Stimulated activated CD8-positive, alpha-beta memory T cell treated with anti-CD3 and anti-CD28 coated beads, Interleukin-4, amount 100 ng/mL, for 4 hours (primary cell): ENCODE measurements at places on chromosomes 2 and 18.

DNA sequence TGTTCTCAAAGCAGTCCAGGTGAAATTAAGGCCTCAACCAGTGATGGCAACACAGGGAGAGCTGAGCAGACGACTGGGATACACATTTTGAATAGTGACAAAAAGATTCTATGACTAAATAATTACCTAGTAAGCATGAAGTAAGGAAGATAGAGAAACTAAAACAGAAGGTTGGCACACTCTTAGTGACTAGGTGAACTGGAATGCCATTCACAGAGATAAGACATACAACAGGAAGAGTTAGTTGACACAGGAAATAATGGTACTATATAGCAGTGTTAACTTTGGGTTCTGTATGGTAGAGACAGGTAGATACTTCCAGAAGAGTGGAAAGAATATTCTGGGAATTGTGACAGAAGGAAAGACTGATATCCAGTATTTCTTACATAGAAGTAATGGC is 181.8 kb upstream of the NT5C1B start:
- no peak for DNase-seq

- no peak for DNase-seq
These were observed 48.3 kb upstream of the BMPR2 start for GRCh38 chr2:202327858-202328257.

DNA sequence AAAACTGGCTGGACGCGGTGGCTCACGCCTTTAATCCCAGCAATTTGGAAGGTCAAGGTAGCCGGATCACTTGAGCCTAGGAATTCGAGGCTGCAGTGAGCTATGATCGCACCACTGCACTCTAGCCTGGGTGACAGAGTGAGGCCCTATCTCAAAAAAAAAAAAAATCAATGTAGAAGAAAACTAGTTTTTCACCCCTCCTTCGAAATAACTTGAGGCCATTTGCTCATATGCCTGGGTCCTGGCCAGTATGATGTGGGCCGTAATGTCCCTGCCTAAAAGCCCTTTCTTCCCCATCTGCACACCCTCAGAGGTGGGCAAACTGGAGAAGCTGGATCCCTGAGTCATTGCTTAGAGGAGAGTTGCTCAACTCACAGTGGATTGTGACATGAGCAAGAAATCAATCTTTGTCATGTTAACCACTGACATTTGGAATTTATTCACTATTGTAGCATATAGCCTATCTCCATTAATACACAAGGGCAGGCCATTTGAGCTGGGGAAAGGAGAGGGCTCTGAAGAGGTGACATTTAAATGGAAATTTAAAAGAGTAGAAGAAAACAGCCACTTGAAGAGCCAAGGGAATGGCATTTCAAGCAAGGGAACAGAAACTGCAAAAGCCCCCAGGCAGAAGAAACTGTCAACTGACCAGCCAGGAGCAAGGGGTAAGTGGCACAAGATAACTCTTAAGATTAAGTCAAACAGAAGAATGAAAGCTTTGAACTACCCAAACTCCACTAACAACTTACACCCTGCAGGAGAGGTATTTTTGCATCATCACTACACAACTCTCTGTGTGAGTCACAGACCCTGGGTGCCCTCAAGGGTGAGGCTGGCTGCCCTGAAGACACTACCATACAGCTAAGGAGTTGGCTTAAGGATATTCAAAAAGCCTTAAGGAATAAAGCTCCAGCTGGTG is 7.6 kb upstream of the METTL21A start:
- DNase-seq: no peak

GRCh38 chr2:216090369-216090786 is 8.7 kb downstream of the TMEM169 start:
- no peak for DNase-seq

GRCh38 chr2:40700231-40700954 is 248.5 kb upstream of the SLC8A1 start:
- no peak for DNase-seq

- DNase-seq: no peak
These were observed 179.4 kb downstream of the DOK6 start for GRCh38 chr18:69580107-69580506.

DNA sequence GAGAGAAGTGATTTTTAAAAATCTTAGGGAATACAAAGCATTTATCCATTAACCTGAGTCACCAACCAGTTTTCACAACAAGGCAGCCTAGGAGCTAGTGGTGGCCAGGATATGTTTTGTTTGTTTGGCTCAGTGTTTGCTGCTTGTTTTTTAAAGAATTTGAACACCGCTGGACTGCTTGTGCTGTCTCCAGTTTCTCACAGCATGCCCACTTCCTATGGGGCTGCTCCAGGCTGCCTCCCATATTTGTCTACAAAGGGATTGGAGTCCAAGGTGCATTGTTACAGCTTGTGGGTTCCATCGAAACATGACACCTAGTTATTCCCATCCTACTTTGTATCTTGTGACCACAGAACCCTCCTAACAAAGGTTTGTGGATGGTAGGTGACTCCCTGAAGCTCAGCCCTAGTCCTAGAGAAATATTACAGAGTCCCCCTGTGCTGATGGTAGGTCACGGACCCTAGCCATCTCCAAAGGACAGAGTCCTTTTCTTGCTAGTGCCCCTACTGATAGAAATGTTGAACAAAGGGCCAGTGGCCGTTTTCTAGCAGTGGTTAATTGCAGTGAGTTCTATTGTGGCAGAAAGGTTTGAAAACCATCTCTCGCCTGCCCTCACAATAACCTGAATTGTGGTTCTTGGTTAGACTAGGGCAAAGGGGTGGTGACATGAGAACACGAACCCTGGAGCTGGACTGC is 23.2 kb downstream of the GPR39 start:
- no peak for DNase-seq

DNA sequence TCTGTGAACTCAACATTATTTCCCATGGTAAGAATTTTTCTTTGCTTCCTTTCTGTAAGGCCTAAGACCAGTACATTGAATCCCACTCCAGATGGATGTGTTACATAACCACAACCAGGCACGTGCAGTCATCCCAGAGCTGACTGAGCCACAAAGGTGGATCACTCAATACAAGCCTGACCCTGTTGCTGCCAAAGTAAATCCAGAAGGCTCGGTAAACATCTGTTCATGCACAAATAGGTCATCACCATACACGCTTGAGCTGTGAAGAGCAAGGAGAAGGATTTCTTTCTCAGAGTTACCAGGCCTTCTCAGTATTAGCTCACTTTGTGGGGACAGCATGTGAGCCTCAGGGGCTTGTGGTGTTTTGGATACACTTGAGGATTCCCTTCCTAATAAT is 791.4 kb upstream of the FANCL start:
- DNase-seq: no peak

DNA sequence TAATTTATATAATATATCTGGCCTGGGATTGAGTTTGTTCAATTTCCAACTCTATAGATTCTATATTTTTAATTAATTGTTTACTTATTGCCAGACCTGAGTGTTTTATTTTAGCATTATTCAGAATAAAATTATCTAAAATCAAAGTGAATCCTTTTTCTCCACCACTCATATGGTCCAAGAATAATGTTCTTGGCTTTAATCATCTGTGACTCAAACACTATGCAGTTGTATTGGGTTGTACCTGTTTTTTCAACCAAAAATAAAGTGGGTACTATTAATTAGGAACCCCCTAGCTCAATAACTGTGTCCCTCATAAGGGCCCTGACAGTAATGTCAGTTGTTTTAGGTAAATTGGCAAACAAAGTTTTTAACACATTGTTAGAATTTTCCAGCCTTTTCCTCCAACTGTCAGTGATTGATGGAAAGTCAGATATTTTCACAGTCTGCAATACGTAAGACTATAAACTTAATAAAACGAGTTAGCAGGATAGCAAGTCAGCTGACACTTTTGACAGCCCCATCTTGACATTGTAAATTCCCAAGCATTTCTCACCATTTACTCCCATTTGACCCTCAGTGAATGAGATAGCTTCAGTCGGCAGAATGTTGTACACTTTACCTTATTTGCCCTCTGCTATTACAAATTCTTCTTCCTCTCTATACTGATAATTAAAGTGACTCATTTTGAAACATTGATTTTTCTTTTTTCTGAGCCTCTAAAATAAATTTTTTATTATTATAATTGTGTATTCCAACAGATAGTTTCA is 587.4 kb downstream of the METTL4 start:
- no peak for DNase-seq

DNA sequence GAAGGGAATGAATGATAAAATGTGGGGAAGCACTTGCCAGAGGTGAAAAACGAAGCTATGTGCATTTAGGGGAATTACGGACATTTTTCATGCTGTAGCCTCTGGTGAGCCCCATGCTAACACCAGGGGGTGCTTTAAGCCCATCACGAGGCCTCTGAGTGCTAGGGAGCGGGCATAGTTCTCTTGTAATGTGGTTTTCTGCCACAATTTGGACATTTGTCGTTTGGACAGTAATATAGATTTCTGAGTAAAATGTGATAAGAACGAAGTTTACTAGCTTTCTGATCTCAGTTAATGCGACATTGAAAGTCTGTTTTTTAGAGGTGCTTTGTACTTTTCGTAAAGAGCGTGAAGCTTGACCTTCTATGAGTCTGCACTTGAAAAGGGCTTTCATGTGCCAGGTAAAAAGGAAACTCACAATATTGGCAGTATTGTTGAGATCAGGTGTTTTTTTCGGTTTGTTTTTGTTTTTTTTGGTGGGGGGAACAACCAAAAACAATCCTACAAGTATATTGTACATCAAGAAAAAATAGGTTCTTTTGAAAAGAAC is 50.6 kb downstream of the TRAF3IP1 start:
- DNase-seq: peak; percentile 14

DNA sequence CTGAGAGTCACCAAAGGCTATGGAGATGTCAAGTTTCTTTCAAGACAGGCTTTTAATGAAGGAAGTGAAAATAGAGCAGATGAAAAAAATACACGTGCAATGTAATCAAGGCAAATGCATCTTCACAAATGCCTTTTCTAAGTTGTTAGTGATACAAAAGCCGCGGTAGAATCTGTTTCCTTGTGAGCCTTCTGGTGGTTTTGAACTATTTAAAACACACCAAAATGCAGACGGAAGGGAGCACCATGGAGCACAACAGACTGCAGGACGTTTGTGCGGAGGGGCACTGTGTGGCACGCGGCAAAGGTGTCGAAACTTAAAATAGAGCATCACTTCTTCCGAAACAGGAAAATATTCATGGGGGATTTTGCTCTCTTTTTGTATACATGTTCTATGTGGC is 65.0 kb upstream of the BOD1L2 start:
- DNase-seq: no peak

DNA sequence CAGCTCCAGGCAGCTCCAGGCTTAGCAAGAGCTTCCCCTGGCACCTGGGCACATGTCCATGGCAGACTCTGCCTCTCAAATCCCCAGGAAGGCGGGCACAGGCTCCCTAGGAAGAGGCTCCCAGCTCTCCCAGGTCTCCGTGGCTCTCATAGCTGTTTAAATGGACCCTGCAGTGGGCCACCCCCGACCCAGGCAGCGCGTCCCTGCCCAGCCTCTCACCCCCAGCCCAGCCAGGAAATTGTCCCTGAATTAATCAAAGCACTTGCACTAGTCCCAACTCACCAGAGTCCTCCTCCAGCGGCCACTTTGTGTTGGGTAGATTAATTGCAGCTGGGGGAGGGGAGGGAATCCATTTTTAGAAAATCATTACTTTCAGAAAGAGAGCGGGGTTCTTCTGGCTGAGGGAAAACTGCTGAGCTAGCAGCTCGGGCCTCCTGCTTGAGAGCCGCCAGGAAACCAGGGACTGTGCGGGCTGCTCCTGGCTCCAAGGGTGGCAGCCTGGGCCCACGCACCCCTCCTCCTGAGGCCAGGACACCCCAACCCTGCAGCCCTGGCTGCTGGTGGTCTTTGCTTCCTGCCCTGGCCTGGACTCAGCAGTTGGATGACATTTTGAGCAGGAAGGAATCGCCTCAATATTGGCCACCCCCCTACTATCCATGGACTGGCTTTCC is 36.0 kb downstream of the SMAD7 start:
- no peak for DNase-seq

DNA sequence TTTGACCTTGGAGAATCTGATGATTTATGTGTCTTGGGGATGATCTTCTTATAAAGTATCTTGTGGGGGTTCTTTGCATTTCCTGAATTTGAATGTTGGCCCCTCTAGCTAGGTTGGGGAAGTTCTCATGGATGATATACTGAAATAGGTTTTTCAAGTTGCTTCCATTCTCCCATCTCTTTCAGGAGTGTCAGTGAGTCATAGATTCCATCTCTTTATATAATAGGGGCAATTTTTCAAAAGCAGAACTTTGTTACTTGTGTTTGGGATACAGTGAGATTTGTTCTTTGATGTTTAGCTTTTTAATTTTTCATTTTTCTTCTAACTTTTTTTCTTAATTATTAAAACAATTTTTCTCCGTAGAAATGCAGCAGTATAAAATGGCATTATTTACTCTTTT is 19.4 kb downstream of the TMEM87B start:
- DNase-seq: no peak

DNA sequence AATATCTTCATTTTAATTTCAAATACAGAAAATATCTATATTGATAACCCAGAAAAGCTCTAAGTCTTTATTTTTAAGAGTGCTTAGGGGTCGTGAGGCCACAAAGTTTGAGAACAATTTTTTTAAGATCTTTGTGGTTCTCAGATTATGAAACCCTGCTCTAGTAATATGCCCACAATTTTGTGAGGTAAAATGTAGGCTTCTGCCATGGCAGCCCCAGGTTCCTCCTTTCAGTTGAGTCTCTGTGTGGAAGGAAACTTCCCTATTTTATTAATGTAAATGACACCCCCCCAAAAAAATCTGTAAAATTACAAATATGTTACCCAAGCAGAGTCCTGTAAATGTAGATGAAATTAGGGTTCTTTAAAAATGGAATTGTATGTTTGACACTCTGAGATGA is 600.5 kb downstream of the SATB2 start:
- DNase-seq: no peak

- DNase-seq: no peak
These were observed 75.3 kb downstream of the BABAM2 start for GRCh38 chr2:27965841-27966240.

DNA sequence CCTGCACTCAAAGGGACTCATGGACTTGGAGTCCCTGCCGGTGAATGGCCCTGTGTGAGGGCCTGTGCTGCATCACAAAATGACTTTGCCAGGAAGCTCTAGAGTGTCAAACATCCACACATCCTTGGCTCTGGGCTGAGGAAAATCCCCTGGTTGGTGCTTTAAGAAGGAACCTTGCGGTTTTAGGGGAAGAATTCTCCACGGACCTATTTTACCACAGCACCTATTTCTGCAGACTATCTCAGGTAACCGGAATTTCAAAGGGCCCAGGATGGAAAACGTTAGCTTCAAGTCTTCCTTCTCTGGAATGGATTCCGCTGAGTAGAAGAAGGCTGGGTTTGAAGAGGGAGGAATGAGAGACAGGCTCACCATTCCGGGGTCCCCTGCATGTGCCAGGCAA is 166.2 kb downstream of the ALK start:
- no peak for DNase-seq

DNA sequence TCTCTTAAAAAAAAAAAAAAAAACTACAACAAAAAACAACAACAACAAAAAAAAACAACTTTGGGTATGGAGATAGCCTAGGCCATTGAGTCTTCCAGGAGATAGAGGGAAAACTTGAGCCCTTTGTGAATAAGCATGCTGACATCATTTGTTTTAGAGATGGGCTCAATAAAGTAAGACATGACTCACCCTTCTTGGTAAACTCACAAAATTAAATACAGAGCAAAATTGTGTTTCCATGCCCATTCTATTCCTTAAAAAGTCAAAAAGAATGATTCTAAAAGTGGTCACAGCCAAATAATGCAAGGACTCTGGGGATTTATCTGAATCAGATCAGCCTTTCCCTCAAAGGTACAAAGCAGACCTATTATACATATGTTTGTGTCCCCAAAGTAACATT is 117.4 kb downstream of the ETAA1 start:
- no peak for DNase-seq
